Stimulated activated CD4-positive, alpha-beta T cell treated with anti-CD3 and anti-CD28 coated beads, Interleukin-2, amount 100 ng/mL, for 24 hours (primary cell): ENCODE measurements at places on chromosomes 1 and 21.
A peak's percentile ranks its signal among the peaks of the same experiment; 100 is the strongest.

GRCh38 chr1:167666416-167666815, 36.4 kb downstream of the RCSD1 start:
- no peak for DNase-seq

DNA sequence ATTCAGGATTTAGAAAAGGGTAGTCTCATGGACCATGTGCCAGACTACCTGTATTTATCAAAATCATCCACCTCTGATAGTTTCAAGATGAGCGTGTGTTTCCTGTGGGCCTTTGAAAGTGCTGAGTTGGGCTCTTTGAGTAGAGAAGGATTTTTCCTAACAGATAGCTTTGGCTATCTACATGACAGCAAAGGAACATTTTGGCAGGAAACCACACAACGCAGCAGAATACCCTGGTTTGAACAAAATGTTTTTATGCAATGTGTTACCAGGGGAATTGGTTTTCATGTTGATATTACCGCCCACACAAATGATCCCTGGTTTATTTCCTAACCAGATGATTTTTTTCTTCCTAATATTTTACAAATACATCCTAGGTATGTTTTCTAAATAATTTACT, 431.4 kb downstream of the NEGR1 start:
- DNase-seq, result no peak

DNA sequence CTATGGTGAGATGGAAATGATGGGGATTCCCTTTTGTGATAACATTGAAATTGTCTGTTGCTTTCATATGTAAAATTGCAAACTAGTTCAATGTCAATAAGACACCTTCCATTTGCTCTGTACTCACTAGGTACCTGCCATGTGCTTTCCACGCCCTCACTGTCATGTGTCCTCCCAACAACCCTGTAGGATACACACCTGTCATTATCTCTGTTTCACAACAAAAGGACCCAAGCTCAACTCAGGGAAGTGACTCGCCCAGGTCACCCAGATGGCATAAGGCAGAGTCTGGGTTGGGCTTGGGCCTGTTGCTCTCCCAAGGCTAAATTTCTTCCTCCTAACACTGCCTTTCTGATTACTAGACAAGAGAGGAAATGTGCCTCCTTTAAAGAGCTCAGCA, 45.3 kb upstream of the MCOLN3 start:
- no peak for DNase-seq

GRCh38 chr21:31732597-31733550, 956 bp upstream of the SCAF4 start:
- peak; percentile 34 for DNase-seq

GRCh38 chr1:222233444-222234158, 314.3 kb downstream of the HHIPL2 start:
- DNase-seq, result no peak

- DNase-seq, result peak; percentile 98
Observed at GRCh38 chr1:26284597-26285347, 4.9 kb downstream of the SH3BGRL3 start.

DNA sequence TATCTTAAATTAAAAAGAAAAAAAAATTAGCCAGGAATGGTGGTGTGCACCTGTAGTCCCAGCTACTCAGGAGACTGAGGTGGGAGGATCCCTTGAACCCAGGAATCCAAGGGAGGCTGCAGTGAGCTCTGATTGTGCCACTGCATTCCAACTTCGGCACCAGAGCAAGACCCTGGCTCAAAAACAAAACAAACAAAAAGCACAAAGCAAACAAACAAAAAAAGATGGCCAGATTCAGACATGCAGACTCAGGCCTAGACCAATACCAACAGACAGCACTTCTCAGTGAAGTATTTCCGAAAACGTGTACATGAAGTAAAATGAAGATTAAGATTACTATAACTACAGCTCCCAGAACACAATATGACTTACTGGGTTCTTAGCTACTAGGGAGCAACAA, 10.6 kb downstream of the SLC35D1 start:
- no peak for DNase-seq

DNA sequence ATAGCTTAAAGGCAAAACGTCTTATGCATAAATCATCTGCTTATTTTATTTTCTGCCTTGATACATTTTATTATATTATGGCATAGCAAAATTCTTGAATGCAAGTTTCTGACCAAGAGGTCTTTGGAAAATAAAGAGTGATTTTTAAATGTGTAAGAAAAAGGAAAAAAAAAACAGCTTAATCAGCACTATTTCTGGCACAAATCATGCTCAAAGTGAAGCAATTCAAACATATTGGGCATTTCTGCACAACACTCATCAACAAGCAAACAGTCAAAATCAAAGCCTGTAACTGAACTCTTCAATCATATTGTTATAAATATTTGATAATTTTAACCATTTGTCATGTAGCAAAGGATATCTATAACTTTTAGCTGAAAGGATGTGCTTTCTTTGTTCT, 250.9 kb downstream of the PTPRC start:
- DNase-seq, result no peak

DNA sequence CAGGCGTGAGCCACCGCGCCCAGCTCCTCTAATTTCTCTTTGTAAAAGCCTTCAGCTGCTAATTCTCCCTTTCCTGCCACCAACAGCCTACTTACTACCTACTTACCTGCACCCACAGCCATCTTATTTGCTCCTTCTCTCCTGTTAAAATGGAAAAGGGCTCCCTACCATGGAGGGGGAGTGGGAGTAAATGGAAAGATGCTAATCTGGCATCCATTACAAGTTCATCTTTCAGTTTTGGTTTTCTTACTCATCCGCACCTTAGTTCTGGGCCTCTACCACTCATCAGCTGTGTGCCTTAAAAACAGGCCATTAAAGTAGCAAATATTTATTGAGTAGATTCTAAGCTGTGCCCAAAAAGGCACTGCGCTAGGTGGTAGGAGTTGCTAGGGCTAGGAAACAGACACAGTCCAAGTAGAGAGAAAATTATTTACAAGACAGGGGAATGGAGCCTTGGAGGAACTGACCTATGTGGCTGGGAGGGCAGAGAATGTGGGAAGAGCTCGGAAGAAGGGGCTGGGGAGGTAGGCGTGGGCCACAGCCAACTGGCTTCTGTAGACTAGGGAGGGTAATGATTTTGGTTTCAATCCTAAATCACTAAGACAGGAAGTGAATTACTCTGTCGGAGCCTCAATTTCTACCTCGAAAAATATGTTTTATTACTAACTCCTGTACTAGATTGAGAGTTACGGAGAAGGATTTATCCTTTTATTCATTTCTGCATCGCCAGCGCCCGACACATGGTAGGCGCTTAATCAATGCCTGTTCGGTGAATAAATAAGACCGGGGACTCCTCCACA, 685 bp upstream of the DDI2 start:
- DNase-seq, result no peak

GRCh38 chr1:231631717-231632116, 5.1 kb downstream of the DISC1 start:
- no peak for DNase-seq

DNA sequence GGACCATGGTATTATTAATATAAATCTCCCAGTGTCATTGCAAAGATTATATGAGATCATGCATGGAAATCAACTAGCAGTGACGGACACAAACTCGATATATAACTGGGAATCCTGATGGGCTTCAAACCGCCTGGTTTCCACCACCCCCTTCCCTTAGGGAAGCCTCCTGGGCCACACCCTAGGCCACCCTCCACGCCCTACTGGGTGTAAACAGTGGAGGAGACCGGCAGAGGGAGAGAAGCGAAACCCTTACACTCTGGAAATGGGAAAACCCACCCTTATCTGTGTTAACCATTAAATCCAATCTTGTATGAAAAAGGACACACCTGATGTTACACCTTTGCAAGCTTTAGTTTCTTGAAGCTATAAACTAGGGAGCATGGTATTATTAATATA, 595 bp upstream of the ZNHIT6 start:
- DNase-seq, result no peak

GRCh38 chr1:209326076-209326475, 257.4 kb upstream of the CAMK1G start:
- no peak for DNase-seq

GRCh38 chr1:113530021-113530420, 139.7 kb downstream of the MAGI3 start:
- DNase-seq, result no peak

- DNase-seq, result no peak
Observed at GRCh38 chr1:151581921-151582320, 29.9 kb upstream of the SNX27 start.

DNA sequence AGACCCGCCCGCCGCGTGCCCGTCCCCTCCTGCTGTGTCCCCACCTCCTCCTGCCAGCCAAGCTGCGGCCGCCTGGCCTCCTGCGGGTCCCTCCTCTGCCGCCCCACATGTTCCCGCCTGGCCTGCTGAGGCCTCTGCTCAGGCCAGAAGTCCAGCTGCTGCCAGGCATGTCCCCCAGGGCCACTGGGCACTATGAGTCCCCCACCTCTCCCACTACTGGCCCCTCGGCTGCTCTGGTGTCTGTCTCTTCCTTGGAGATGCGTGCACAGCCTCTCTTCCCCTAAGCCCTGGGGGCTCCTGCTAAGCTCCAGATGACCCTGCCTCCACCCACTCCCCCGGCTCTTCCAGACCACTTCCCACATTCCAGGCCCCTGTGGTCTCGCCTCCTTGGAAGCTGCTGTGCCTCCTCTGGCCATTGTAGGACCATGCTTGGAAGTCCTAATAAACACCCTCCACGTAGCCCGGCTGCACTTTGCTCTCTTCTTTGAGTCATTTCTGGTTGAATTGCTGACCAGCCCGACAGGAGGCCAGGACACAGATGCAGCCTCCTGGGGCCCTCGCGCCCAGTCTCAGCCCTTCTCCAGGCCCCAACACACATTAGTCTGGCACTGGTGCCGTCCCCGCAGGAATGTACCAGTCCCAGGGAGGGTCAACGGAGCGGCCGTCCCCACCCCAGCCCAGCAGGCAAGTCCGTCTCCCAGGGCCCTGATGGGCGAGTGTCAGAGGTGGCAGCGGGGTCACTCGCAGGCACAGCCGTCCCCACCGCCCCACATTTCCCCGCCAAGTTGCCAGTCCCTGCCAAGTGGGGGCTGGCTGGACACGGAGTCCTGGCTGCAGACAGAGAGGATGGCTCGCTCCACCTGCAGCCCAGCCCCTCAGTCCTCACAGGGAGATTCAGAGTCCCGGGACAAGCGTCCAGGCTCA, 1.1 kb downstream of the KRTAP10-12 start:
- DNase-seq, result peak; percentile 13

DNA sequence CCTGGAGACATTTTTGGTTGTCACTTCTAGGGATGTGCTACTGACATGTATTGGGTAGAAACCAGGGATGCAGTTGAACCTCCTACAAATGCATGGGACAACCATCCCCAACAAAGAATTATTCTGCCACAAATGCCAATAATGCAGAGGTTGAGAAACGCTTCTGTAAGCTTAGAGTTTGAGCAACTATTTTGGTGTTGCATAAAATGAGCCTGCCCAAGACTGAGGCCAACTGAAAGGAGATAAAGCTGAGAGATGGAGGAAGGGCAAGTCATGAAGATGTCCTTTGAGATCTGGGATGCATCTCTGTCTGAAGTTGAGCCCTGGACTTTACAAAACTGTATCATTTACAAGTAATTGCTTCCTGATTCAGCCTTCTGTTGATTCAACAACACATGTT, 106.9 kb downstream of the KCNJ15 start:
- DNase-seq, result no peak

DNA sequence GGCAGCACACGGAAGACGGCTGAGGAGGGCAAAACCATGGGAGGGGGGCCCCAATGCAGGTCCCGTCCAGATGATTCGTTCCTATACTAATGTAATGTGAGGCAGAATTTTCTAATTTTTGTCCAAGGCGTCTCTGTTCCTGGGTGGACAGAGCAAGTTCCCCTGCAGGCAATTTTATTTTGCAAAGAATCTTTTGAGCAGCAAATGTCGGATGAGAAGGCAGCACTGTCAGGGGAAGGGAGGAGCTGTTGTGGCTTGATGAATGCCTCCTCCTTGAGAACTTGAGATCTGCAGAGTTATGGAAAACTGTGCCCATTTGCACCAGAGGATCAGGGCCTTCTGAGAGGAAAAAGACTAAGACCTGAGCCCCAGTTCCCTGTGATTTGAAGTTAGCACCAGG, 17.3 kb downstream of the SLC1A7 start:
- DNase-seq, result no peak

DNA sequence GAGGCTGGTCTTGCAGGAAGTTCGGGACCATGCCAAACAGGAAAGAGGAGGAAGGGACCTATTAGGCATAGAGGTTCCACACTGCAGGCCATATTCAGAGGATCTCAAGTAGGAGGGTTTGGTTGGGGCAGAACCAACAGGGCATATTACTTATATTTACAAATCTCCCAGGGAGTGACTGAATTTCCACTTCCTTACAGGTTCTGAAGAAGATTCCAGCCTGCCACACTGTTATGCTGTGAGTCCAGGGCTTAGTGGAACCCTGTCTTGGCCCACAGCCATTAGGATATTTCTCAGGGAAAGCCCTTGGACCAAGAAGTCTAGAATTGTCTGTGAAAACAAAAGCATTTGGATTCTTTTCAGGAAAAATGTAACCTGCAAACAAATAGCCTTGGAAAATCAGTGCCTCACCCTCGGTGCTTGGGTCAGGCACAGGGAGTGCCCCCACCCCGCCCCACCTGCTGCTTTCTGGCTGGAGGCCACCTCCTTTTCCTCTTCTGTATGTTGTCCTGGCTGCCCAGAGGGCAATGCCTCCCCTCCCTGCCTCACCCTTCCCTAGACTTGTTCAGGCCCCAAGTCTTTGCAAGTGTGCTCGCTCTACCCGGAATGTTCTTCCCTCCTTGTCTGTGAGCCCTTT, 41.0 kb upstream of the JUN start:
- no peak for DNase-seq
